ENCODE measurements at places on chromosomes 7 and 10. TPM values are rescaled to one million over a fixed set of nuclear protein-coding genes. Genes with fewer than 3 reads are reported as not detected.

Gene CALML5
- not detected for total RNA-seq

GRCh38 chr7:35319606-35320005, 65.7 kb upstream of the TBX20 start:
- no peak for DNase-seq

- DNase-seq = no peak
Observed at GRCh38 chr7:92333866-92334265, 88.1 kb downstream of the ANKIB1 start.

DNA sequence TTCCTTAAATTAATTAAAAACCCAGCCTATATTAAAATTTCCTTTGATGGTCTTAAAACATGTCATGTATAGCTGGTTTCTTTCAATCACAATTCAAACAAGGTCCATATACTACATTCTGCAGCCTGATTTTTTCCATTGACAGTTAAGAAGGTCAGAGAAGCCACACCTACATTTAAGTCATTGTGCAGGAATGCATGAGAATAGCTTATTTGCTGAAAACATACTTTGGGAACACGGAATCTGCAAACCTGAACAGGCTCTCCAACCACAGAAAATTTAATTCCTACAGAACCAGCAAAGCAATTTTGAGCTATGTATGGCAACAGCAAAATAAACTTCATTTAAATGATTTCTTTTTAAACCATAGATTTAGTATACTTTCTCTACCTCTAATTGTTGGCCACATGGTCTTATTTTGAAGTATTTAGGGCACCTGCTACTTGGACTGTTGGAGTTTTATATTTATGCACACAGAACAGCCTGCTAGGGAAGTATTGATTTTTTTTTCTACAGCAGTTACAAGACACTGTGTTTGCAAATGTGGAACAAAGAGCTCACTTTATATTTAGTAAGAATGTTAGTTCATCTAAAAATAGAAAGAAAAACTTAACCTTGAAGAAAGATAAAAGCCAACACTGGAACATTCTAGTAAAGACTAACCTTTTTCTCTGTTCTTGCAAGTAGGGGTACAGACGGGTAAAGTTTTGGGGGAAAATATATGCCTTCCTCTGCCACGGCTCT, 240.9 kb upstream of the IMMP2L start:
- no peak for DNase-seq

DNA sequence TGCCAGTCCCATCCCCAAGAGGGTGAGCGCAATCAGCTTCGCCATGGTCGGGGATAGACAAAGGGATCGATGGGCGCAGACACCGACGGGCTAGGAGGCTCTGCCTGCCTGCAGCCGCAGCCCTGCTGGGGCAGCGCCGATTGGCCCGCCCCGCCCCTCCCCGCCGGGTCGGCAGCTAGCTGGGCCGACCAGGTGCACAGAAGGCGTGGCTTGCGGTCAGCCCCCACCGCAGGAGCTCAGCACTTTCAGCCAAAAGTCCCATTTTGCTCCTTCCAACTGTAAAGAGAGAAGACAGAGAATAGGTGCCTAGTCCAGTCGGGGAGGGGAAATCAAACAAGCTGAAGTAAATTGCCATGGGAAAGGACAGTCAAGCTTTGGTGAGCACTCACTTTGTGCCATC, at the start of gene PON1:
PON1 (minus strand) TSS at position 102 of the 400 bp plus-strand sequence; CDS start at position 45, 57 bp downstream.
- DNase-seq = peak; percentile 39

GRCh38 chr7:140584195-140584851, 56.3 kb downstream of the DENND2A start:
- DNase-seq = no peak

GRCh38 chr7:30427296-30428070, 51.1 kb downstream of the NOD1 start:
- no peak for DNase-seq

Gene OR9A4
- total RNA-seq = not detected

DNA sequence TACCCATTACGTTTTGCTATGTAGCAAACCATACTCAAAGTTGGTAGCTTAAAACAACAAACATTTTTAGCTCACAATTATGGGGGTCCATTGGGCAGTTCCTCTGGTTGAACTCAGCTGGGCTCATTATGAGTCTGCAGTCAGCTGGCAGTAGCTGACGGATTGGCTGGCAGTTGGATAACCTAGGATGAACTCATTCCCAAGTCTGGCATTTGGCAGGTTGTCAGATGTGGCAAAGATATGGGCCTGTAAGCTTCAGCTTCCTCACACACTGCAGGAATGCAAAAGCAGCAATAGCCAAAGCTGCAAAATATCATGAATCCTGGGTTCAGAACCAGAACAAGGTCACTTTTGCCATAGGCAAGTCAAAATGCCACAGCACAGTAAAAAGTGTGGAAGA, 412.2 kb upstream of the SORCS1 start:
- peak; percentile 10 for DNase-seq

Gene DMBT1
- total RNA-seq = 4.1 TPM

- DNase-seq = no peak
Observed at GRCh38 chr10:133559216-133559615, 6.2 kb downstream of the SYCE1 start.

- no peak for DNase-seq
Observed at GRCh38 chr7:149811221-149811620, 27.0 kb upstream of the ZNF862 start.

Gene CEP55
- total RNA-seq = 1.3 TPM

GRCh38 chr7:73828107-73828803, 2.5 kb upstream of the CLDN4 start:
- DNase-seq = peak; percentile 92

DNA sequence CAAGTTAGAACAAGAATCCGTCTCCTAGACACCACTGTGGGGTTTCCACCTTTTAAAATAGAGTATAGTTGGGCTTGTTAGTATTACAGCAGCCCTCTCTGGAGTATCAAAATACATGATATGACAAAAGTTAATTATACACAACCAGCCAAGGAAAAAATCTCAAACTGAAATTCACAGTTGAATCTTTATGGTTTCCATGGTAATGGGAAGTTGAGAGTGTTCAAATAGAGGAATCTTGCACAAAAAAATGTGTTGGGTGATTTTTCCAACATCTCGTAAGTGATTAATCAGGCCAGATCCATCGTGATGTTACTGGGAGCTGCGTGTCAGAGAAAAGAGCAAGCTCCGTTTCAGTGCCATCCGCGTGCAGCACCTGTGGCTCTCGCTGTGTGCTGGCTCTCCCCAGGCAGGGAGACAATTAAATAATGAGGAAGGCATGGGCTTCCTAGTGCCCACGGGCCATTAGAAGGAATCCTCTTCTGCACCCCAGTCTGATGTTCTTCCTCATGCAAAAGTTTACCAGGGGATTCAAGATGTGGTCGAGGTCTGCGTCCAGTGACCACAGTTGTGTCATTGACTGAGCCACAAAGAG, 41.1 kb upstream of the ADARB2 start:
- no peak for DNase-seq

Gene CDK14
- total RNA-seq = 0.58 TPM

DNA sequence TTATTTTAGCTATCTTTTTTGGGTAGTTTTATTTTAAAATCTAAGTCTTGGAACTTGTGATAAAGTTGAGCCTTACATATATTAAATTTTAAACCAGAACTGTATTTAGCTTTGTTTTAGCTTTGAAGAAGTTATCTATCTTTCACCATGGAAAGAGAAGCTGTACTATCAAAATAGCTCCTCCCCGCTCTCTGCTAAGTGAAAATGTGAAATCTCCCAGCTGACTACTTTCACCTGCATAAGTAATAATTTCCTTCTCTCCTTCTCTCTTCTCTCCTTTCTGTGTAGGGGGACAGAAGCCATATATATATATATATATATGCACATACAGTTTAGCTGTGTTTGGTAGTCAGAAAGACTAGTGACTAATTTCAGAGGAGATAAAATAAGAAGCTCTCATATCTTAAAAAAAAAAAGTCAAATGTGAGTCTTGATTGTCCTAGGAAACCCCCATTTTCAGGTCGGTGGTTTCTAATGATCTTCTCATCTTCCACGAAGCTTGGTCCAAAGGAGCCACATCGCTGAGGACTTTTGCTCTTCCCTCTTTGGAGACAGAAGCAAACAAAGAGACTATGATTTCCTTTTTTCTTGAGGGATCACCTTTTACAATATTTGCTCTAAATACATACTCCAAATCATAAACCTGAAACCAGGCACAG, 30.6 kb upstream of the GDI2 start:
- DNase-seq = no peak

GRCh38 chr7:99607548-99607947, 9.2 kb upstream of the ZSCAN25 start:
- no peak for DNase-seq

DNA sequence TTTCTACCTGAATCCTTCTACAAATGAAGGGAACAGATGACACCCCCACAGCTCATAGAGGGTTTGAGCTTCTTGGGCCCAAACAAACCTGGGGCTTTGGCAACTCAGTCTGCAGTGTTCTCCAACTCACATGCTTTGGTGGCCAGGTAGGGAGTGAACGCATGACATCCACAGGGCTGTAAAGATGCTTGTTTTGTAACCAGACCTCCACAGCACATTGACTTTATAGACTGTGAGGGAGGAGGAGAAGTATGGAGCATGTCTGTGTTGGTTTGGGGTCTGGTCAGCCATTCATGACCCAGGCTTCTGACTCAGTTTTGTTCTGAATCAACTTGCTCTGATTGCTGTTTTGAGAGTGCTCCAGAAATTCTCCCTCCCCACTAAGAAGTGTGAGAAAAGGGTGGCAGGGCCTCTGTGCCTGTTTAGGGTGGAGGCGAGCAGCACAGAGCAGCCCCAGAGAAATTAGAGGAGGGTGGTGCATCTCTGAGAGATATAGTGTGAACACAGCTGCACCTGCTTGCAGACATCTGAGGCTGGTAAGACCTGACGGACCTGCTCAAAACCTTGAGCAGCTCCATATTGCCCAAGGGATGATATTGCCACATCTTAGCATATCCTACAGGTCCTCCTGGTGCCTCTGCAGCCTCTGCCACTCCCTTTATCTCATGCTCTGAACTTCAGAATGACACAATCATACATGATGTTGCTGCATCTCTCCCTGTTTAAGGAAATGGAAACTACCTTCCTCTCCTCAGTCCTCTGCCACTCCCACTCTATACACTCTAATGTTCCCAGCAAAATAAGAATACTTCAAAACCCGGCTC, 287.7 kb downstream of the ABCA13 start:
- DNase-seq = no peak

DNA sequence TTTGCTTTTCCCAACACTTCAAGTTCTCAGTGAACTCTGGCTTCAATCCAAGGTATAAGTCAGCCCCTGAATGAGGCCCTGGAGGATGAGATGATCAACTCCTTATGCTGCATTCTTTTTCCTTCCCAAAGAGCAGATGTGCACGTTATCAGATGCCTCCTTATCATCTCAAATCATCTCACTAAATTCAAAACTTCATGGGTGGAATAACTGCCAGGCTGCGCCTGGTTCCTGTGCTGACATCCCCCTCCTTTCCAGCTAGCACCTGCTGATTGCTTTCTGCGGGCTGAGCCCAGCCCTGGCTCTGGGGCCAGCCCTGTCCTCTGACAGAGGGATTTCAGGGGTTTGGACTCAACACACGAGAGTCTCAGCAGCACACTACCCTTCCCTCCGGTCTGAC, 44.9 kb downstream of the TLL2 start:
- DNase-seq = no peak

Gene GBX1
- total RNA-seq = not detected

GRCh38 chr10:20334559-20334958, 518.3 kb downstream of the PLXDC2 start:
- DNase-seq = no peak

Gene SNX10
- total RNA-seq = 55.0 TPM

GRCh38 chr10:101050208-101051069, 11.3 kb upstream of the KAZALD1 start:
- peak; percentile 85 for DNase-seq
